ENCODE measurements at places on chromosomes 2 and 18.

- no peak for DNase-seq
These were observed 81.9 kb upstream of the MBOAT2 start for GRCh38 chr2:9085353-9085752.

DNA sequence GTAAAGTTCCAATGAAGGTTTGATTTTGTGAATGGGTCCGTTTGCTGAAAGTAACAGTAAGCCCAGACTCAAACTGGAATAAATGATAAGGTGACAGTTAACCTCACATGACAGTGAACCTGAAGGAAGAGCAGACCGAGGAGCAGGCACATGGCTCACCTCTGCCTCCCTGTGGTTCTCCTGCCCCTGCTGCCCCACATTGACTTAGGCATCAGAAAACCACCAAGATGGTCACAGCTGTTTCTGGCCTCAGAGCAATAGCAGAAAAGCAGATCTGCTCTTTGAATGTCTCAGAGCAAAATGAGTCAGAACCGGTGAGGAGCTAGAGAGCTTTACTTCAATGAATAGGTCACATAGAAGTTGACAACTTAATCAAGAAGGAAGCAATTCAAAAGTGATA lies 487.6 kb downstream of the METTL4 start:
- peak; percentile 17 for DNase-seq

- peak; percentile 62 for DNase-seq
These were observed 37.6 kb upstream of the SPAG16 start for GRCh38 chr2:213246497-213247281.

DNA sequence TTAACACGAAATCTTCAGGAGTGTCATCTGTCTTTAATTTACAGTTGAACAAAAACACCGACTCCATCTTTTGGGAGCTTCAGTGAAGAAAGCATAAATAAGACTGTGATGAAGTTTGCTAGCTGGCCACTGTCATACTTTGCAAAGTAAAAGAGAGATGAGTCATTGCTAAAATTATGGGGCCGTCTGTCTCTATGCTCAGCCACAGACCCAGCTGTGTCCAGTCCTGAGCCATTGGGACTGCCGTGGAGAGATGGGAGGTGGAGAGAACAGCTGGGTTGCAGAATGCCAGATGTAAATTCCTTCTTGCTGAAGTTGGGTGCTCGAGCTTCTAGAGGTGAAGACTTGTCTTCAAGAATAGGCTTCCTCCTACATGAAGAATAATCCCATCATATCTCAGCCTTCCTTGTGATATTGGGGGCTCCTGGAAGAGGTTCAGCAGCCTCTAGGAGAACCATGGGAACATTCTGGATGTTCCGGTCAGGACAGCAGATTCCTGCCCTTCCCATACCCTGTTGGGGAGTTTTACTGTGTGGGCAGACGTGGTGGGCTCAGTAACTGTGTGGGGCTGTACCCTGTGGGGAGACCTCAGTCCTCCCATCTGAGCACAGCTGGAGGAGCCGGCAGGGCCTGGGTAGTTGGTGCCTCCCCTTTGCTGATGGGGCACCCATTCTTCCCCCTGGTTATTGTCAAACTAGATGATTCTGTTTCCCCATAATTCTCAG lies 71.1 kb downstream of the LDLRAD4 start:
- DNase-seq: no peak

DNA sequence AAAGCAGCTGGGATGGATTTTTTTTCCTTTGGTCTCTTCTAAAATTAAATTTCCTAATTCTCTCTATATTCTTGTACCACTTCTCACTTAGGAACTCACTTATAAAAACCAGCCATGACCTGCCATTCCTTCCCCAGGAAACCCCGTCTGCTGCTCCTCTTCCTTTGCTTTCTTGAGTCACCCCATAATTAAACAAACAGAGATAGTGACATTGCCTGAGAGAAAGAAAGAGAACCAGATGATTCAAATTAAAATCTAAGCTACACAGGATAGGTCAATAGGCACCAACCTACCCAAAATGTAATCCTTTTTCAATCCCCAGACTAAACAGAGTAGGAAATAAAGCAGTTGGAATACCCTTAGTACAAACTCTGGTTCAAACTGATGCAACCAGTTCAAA lies 9.7 kb downstream of the STK39 start:
- no peak for DNase-seq

All from hematopoietic multipotent progenitor cell treated with erythropoietin and hydrocortisone succinate and interleukin-3 and kit ligand, for 8 days (in vitro differentiated cells).